NCI-H2029 (cell line): ENCODE measurements at places on chromosomes 12 and 14.

DNA sequence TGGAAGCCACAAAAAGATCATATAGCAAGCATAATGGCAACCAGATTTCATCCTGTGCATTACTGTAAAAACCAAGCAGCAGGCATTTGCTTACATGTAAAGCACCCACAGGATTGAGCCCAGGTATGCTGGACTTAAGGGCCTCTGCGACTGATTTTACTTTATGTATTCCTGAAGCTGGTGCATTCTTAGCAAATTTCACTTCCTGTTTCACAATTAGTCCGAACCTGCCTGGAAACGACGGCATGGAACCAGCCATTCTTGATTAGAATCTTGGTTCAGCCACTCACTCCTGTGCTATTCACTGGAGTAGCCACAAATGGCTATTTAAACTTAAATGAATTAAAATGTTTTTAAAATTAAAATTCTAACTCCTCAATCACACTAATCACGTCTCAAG, 239.2 kb downstream of the NUAK1 start:
- no peak for DNase-seq

- DNase-seq: no peak
Observed at GRCh38 chr12:91918431-91918830, 227.2 kb downstream of the BTG1 start.

GRCh38 chr14:58533446-58533845, 104.3 kb upstream of the DACT1 start:
- DNase-seq: no peak

GRCh38 chr14:48616931-48617330, 941.5 kb upstream of the MDGA2 start:
- no peak for DNase-seq

DNA sequence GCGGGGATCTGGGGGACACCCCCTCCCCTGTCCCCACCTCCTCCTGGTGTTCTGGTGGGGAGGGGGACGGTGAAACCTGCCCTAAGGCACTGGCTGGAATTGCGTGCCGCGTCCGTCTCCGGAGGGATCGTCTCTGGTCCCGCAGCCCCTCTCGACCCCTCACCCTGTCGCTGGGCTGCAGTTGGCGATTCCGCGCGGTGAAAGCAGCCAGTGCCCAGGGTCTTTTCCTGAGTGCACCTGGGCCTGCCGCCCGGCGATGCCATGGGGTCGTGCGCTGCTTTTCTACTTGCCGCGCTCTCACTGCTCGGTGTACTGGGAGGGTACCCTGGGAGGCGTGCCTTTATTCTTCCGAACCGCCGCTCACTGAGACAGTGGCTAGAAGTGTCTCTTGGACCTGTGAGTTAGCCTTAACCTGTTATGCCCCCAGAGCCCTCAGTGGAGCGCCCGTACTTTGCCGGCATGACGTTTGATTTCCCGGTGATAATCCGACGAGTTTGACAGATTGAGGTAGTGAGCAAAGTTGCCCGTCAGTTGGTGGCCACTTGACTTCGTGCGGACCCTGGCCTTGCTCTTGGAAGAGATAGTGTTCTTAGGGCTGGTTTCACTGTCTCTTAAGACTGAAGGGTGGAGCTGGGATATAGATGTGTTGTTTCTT, 788 bp downstream of the SFSWAP start:
- no peak for DNase-seq

DNA sequence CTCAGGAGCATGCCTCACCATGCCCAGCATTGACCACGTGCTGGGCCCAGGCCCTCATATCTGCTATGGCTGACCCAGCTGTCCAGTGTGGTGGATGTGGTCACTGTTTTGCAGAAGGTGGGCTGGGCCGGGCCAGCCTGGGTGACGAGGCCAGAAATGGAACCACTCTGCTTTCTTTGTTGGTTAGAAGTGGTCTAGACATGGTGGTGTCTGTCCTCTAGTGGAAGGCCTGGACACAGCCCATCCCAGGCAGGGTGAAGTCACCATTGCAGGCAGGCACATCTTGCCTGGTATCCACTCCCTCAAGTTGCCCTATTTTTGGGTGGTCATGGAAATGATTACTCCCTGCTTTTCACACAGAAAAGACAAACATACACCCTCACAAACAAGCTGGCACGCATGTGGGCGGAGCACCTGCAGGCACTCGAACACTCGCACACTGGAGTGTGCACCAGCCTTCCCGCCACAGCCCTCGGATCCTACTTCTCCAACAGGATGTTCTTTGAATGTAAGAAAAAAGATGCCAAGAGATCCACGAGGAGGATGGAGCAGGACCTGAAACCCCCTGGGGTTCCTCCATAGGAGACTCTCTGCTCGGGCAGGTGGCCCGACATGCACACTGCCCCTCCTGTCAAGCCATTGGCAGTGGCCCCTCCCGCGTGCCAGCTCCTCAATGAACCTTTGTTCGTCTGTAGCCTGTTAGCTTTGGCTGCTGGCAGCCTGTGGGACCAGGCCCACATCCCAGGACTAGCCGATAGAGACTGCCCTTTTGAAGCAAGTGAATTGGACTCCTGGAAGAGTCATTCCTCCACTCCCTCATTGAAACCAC, 38.4 kb downstream of the MLXIP start:
- peak; percentile 89 for DNase-seq

DNA sequence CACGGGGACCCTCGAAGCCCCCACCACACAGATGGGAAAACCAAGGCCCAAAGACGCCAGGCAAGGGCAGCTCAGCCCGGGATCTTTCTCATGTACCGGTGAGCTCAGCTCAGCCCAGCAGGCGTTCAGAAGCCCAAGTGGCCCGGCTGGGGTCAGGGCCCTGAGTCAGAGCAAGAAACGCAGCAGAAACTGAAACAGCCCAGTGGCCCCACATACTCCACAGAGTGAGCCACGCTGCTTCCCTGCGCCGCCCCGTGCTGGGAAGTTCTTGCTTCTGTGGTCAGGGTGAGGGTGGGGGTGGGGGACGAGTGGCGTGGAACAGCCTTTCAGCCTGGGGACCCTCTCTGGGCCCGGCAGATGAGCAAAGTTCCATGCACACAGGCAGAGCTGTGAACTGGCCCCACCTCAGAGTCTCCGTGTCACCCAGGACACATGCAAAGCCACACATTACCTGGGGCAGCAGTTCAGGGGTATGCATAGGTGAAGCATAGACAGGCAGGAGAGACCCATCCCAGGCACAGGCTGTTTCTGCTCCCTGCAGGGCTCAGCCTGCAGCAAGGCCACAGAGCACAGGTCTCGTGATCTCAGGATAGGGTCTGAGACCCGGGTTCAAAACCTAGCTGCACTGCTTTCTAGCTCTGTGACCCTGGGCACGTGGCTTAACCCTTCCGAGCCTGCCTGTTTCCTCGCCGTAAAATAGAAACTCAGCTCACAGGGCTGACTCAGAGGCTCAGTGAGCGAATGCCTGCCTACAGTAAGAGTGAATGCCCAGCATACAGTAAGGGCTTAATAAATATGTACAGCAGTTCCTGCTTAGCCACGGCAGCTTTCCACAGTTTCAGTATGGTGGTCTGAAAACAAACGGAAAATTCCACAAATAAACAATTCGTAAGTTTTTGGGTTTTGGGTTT, 21.6 kb downstream of the NCOR2 start:
- DNase-seq: no peak
